Cerebellar nuclear complex (tissue), 1 donor: ENCODE measurements at places on chromosomes 5 and 9.

DNA sequence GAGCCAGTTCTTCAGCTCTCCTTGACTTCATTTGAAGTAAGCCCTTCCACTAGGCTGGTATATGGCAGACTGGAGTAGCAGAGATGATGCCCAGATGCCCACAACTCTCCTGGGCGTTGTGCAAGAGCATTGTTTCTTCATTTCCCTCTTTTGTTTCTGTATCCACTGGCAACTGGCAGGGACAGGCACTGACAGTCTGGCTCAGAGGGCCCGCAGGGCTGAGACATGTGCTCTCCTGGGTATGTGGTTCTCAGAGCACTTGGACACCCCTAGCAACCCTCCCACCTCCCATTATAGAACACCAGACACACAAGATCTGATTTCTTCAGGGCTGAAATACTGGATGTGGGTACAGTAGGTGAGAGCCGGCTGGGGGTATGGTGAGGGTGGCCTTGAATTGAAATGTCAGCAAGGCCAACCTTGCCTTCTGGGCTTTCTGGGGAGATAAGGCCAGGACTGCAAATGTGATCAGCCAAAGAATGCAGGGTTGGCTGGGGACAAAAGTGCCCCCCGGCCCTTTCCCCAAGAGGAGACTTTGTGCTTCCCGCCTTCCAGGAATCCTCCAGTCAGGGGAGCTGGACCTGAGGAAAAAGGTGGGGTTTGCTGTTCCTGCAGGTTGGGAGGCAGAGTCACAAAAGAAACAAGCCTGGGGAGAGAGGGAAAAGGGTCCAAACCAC is 28.6 kb upstream of the CTNNA1 start:
- no peak for DNase-seq

GRCh38 chr9:111661150-111661801 is at the start of gene GNG10:
Gene GNG10 (plus strand): TSS chr9:111661605. CDS start chr9:111661635, 30 bp downstream.
- DNase-seq, result no peak

DNA sequence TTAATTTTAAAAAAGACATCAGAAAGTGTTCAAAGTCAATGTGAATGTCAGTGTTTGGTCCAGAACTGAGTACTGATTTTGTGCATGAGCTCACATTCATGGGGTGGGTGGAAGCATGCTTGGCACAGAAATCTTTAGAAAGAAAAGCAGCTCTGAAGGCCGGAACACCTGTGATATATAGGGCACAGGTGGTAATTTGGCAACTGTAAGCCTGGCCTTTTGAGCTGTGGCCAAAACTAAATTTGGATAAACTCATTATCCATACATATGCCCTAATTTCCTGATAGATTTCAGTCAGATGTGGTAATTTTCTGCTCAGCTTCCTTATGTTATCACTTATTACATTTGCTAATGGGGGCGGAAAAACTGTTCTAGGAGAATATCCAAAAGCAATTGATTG is 211.4 kb downstream of the HCN1 start:
- no peak for DNase-seq

- no peak for DNase-seq
Observed at GRCh38 chr9:85502815-85503655, 238.7 kb downstream of the AGTPBP1 start.

GRCh38 chr5:138975098-138975847 is 100.1 kb upstream of the LRRTM2 start:
- no peak for DNase-seq

DNA sequence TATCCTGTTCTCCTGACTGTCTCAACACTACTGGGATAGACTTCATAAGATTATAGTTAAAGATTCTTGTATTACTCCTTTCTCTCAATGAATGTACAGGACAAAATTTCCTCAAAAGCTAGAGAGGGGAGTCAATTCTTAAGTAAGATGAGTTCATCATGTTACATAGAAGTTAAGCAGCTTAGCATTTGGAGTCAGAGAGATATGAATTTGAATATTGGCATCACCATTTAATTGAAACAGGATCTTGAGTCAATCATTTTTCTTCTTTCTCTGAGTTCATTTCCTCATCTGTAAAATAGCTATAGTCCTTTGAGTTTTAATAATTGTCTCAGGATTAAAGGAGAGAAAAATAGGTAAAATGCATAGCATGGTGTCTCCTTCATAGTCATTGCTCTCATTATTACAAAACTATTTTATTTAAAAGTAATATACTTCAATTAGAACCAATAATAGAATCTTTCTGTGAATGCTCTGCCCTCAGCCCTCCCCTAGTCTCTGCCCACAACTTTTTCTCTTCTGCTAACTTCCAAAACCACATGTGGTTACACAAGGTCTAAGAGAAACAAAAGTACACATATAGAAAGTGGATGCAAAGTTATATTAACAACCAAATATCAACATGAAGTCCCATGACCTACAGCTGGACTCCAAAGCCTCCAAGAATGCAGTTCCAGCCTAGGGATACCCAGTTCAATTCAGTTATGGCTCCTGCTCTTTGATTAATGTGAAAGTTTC is 265.6 kb downstream of the TLE1 start:
- no peak for DNase-seq

GRCh38 chr5:172700365-172701290 is 59.6 kb downstream of the NEURL1B start:
- DNase-seq, result no peak

GRCh38 chr9:105293408-105293807 is 49.0 kb downstream of the SLC44A1 start:
- DNase-seq, result no peak

DNA sequence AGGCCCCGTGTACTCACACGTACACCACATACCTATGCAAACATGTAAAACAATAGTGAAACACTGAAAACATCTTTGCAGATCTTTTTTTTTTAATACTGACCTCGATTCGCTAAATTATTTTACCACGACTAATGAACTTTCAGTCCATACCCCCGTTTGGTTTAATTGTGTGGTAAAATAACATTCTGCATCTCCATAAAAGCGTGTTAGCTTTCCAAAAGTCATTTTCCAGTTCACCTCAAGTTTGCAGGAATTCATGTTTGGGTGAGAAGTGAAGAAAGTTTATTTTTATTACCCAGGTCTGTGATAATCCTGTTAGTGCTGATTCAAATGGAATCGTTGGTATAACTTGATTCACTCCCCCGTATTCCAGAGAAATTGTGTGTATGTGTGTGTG is 652 bp downstream of the ARSK start:
- no peak for DNase-seq

GRCh38 chr5:39760385-39761198 is 335.8 kb upstream of the DAB2 start:
- no peak for DNase-seq
